Adrenal gland (tissue), 19 donors: ENCODE measurements at places on chromosomes 1 and 21. TPM values are rescaled to one million over a fixed set of nuclear protein-coding genes. Genes with fewer than 3 reads are reported as not detected.

The GPR3 gene
- not detected for total RNA-seq

The VWA5B1 gene
- total RNA-seq, result not detected

The TARS2 gene
- total RNA-seq, result 31.6 TPM

The OR2AK2 gene
- total RNA-seq, result not detected
